ENCODE measurements at places on chromosomes 4 and X.
A peak's percentile ranks its signal among the peaks of the same experiment; 100 is the strongest.

- DNase-seq, result no peak
Measured at GRCh38 chrX:154430479-154430878, 2.0 kb downstream of the ATP6AP1 start.

DNA sequence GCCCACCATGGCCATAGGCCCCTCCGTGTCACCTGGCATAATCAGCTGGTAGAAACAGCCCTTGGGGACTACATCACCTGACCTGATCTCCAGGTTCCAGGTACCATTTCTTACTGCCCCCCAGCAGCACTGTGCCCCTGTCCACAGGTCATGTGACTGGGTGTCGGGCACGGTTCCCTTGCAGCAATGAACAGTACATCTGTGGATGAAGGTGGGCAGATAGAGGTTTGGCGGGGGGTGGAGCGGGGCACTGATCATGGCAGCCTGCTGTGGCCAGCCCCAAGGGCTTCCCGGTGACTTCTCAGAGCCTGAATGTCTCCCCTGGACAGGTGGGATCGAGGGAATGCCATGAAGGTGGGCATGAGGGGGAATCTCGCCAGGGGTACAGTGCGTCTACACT, 37.8 kb downstream of the TRMT44 start:
- no peak for DNase-seq

DNA sequence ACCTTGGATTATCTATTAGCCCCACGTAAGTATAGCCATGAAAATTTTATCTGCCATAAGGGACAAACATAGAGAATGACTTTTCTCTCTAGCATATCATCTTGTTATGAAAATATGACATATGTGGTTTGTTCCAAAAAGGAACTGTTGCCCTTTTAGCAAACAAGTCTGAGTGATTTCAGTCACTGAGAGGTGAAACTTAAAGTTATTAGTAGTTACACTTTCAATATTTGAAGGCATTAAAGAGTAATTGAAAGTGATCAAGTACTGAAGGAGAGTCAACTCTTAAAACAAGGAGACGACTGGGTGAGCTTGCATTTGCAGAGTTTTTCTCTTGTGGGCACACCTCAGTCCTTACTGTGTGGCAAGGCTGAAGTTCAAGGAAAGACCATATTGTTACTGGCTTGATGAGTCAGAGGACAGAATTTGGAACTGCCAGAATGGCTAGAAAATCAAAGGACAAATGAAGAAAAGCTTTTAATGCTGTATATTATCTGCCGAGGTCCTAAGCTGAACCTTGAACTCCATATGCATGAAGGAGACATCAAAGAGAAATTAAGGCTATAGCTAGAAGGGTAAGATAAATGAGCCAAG, 205.1 kb upstream of the EMCN start:
- no peak for DNase-seq

- DNase-seq, result no peak
Measured at GRCh38 chr4:158025131-158025530, 147.7 kb downstream of the GASK1B start.

DNA sequence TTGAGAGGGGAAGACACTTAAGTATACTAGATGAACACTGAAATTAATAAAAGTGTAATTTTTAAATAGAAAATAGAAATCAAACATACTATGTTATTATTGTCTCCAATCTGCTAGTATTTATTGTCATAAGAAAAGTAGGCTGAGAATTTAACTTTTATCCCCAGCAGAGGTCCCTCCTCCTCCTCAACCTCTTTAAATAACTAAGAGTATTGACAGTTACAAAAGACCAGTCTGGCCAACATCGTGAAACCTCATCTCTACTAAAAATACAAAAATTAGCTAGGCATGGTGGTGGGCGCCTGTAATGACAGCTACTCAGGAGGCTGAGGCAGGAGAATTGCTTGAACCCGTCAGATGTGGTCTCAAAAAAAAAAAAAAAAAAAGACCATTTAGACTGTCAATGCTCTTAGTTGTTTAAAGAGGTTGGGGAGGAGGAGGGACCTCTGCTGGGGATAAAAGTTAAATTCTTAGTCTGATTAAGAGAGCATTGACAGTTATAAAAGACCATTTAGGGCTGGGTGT, 4.2 kb downstream of the SLC30A9 start:
- DNase-seq, result no peak

DNA sequence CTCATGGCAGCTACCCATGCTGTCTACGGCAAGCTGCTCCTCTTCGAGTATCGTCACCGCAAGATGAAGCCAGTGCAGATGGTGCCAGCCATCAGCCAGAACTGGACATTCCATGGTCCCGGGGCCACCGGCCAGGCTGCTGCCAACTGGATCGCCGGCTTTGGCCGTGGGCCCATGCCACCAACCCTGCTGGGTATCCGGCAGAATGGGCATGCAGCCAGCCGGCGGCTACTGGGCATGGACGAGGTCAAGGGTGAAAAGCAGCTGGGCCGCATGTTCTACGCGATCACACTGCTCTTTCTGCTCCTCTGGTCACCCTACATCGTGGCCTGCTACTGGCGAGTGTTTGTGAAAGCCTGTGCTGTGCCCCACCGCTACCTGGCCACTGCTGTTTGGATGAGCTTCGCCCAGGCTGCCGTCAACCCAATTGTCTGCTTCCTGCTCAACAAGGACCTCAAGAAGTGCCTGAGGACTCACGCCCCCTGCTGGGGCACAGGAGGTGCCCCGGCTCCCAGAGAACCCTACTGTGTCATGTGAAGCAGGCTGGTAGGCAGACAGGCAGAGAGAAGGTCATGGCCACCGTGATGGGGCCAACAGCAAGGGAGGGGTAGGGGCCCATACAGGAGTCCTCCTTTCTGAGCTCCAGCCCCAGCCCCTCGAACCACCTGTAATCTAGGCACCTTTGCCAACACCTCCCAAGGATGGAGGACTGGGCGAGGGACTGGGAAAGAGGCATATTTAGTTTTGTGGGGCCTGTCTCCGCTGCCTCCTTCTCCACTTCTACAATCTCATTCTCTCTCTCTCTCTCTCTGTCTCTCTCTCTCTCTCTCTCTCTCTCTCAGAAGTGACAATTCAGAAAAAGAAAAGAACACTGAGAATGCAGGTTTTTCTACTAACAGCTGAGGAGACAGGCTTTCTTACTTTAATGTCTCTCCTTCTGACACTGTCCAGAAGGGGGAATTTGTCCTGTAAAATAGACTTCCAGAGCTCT, 4.7 kb upstream of the TSPYL2 start:
- DNase-seq, result no peak

DNA sequence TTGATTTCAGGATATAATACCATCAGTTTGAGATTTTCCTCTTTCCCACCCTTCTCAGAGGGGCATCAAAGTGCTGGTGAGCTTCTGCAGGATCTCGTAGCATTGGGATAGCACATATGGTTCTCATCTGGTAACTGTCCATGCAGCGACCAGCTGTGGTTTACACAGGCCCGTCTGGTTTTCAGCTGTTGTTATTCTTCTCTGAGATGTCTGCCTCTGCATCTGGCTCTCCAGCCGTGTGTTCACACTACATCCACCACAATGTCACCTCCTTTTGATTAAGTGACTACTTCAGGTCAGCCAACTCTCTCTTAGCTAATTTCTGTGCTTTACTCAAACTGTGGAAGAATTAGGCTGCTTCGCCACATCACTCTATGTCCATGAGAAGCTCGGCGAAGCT, 676.7 kb upstream of the TENM3 start:
- DNase-seq, result peak; percentile 50

GRCh38 chr4:87152310-87153041, 67.9 kb downstream of the KLHL8 start:
- no peak for DNase-seq

DNA sequence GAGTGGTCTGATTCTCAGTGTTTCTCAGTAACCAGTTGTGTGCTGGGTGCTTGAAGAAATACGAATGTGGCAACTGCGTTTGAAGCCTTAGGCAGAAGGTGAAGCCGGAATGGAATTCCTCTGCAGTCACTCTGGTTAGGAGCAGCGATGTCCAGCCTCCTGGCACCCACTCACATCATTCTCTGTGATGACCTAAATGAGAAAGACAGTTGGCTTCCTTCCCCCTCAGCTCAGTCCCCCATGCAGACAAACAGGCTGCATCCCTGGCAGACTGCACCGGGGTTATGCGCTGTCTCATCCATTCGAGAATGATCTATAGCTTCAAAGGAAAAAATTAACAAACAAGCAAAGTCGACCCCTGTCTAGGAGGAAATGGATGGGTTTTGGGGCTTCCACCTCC, 170.1 kb upstream of the SCML1 start:
- DNase-seq, result no peak

DNA sequence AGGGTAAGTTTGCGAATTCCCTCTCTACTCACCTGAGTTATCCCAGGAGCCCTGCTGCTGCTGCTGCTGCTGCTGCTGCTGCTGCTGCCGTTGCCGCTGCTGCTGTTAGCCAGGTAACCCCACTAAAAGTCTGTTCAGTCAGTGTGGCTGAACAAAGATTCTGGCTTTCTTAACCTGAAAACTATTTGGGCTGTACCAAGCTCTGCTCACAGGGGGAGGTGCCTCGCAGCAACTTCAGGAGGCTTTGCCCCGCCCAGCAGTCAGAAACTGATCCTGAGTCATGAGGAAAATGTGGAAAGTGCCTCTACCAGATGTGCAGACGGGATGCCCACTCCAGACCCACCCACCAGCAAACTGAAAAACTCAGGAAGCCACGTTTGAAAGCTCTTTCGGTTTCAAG, at the start of gene CAPN6:
Gene CAPN6 (minus strand): TSS at position 145 of the 400 bp plus-strand sequence. CDS start 6,547 bp downstream, outside the sequence.
- no peak for DNase-seq

GRCh38 chrX:17020851-17021821, 74.7 kb downstream of the REPS2 start:
- no peak for DNase-seq

DNA sequence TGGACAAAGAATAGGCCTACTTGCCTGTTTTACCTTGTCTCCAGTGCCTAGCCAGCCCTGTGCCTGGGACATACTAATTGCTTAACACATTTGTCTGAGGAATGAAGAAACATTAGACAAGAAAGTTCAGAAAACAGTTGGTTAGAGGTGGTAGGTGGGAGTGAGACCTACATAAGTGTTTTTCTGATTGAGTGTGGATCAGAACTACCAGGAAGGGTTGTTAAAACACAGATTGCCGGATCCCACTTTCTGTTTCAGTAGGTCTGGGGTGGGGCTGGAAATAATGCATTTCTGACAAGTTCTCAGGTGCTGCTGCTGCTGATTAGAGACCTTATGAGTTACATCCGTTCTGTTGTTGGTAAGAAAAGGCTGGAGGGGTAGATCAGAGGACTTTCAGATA, 5.7 kb upstream of the JADE1 start:
- DNase-seq, result no peak
